ENCODE measurements at places on chromosomes 12 and 14.

GRCh38 chr14:94423453-94424056 is 29.0 kb downstream of the SERPINA11 start:
- DNase-seq, result no peak

DNA sequence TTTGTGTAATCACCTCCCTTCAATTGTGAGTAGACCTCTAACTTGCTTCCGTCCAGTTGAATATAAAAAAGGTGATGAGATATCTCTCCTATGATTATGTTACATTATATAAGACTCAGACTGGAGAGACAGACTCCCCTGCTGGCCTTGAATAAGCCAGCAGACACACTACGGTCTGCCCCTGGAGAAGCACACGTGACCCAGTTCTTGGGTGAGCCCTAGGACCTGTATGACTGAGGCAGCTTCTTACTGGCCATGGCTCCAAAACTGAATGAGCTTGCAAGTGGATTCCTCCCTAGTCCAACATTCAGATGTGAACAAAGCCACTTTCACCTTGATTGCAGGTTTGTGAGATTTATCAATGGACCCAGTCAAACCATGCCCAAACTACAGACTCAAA is 427.9 kb upstream of the DCN start:
- DNase-seq, result no peak

- DNase-seq, result peak; percentile 46
Measured at GRCh38 chr14:103391048-103391447, 5.8 kb downstream of the MARK3 start.

GRCh38 chr14:45185100-45185814 is 49.5 kb downstream of the FANCM start:
- DNase-seq, result no peak

GRCh38 chr12:24975425-24975824 is 26.5 kb upstream of the BCAT1 start:
- no peak for DNase-seq

GRCh38 chr12:51905471-51906429 is 1.6 kb upstream of the ACVRL1 start:
- DNase-seq, result no peak

GRCh38 chr12:71648537-71648936 is 15.1 kb downstream of the ZFC3H1 start:
- no peak for DNase-seq

DNA sequence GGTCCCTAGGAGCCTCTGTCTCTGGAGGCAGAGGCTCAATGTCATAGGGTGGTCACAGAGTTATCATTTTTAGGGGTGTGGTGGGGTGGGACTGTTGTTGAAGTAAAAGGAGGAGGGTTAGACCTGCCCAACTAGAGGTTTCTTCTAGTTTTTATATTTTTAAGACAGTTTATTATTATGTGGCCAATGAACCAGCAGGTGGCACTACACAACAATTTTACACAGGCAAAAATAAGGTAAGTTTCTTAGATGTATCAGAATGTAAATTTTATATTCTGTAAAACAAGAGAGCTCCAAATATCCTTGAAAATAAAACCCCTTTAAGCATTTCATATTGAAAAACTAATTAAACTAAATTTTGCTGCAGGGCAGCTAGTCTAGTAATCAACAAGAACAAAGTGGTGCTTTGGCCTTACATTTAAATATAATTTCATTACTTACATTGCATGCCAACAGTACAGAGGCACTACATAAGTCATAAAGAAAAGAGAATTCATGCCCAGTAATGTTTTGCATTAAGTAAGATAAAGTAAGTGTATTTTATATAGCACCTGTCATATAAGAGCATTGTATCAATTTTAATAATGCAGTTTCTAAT is 22.2 kb upstream of the OVCH1 start:
- peak; percentile 19 for DNase-seq
